ENCODE measurements at places on chromosomes 2 and 18.

DNA sequence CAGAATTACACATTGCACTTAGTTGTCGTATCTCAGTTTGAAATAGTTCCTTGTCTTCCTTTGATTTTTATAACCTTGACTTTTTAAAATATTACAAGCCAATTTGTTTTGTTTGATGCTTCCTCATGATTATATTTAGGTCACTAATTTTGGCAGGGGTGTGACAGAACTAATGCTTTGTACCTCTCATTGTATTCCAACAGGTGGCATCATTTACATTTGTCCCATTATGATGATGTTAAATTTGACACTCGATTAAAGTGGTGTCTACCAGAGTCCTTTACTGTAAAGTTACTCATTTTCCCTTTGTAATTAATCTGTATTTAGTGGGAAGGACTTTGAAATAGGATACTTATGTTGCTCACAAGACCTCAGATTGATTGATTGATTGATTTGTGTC is 21.5 kb upstream of the MFSD2B start:
- no peak for DNase-seq

DNA sequence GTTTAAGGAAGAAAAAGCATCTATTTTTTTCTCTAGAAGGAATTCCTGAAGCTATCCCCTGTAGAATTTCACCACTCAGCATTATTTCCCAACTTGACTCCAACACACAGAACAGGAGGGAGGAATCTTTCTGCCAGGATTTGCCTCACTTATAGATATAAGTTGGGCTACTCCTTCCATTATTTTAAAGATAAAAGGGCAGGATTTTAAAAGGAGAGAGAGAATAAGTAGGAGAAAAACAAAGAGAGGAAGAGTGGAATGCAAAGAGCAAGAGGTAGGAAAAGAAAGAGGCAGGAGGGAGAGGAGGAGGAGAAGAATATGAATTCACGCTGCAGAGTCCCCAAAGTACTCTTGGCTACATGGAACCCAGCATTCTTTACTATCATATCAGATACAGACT is 182.5 kb downstream of the TCF4 start:
- DNase-seq: no peak

DNA sequence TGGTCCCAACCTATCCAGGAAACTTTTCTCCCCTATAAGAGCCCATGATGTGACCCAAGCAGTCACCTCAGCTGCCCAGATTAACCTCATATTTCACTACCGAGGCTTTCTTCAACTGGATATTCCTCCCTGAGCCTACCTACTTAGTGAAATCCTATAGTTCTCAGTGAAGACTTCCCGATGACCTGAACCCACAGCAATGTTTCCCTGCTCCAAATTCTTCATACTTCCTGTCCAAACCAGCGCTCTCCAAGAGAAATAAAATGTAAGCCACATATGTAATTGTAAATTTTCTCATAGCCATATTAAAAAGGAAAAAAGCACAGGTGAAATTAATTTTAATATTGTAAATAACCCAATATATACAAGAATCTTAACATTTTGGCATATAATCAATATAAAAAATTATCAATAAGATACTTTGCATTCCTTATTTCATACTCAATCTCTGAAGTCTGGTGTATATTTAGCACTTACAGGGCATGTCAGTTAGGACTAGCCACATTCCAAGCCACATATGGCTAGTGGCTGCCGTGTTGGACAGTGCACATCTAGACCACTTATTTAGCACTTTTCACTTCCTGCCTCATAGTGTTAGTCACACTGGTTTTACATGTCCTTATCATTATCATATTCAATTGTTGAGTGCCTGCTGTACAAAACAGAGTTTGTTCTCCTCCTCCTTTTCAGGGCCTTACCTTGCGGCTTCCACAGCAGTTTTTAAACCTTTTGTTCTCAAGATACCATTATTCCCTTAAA is 1.9 kb upstream of the STAT4 start:
- no peak for DNase-seq

DNA sequence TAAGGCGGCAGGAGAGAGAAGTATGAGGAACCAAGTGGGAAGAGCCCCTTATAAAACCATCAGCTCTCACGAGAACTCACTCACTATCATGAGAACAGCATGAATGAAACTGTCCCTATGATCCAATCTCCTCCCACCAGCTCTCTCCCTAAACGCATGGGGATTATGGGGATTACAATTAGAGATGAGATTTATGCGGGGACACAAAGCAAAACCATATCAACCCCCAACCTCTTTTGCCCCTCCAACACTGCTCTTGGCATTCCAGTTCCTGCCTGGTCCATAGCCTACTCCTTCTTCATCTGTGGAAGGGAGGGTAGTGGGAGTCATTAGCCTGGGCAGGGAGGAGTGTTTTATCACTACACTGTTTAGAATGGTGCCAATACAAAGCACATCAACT is 1.4 kb upstream of the EHD3 start:
- DNase-seq: no peak

DNA sequence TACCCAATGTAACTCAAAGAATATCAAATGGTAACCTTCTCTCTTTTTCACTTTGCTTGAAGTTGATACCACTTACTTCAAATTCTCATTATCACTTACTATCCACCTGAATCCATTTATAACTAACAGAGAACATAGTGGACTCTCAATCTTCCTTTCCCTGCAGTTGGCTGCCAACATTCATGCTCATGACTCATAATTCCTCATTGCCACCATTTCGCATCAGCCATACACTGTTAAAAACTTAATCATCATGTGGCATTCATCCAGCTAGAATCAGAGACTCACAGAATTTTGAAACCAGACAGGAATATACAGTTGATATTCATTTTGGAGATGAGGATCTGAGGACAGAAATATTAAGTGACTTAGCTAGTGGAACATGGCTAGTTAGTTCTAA is 56.8 kb downstream of the SLC4A10 start:
- DNase-seq: no peak

- no peak for DNase-seq
Observed at GRCh38 chr2:9311488-9311887, 104.9 kb downstream of the ASAP2 start.

DNA sequence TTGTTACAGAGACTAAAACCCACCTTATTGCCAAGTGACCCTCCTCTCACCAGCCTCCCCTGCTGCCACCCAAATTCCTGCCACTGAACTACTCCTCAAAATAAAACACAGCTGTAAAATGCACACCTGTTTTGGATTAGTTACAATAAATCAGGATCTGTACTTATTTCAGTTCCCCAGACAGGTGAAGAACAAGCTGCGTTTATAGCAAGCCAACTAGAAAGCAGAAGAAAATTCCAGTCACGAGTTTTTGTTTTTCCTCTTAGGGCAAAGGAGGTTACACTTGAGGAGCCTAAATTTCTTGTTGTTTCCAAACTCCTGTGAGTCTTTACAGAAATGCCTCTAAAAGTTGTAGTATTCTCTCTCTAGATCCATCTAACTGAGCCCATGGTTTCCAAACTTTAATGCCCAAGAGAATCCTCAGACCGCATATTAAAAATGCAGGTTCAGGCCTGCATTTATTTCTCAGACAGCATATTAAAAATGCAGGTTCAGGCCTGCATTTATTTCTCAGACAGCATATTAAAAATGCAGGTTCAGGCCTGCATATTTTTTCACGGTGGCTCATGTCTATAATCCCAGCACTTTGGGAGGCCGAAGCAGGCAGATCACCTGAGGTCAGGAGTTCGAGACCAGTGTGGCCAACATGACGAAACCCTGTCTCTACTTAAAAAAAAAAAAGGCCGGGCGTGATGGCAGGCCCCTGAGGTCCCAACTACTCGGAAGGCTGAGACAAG is 62.2 kb downstream of the ALPK2 start:
- DNase-seq: no peak

- DNase-seq: no peak
Observed at GRCh38 chr2:241052677-241053360, 49.3 kb downstream of the MTERF4 start.

- DNase-seq: no peak
Observed at GRCh38 chr2:147600646-147601045, 244.2 kb upstream of the ACVR2A start.

DNA sequence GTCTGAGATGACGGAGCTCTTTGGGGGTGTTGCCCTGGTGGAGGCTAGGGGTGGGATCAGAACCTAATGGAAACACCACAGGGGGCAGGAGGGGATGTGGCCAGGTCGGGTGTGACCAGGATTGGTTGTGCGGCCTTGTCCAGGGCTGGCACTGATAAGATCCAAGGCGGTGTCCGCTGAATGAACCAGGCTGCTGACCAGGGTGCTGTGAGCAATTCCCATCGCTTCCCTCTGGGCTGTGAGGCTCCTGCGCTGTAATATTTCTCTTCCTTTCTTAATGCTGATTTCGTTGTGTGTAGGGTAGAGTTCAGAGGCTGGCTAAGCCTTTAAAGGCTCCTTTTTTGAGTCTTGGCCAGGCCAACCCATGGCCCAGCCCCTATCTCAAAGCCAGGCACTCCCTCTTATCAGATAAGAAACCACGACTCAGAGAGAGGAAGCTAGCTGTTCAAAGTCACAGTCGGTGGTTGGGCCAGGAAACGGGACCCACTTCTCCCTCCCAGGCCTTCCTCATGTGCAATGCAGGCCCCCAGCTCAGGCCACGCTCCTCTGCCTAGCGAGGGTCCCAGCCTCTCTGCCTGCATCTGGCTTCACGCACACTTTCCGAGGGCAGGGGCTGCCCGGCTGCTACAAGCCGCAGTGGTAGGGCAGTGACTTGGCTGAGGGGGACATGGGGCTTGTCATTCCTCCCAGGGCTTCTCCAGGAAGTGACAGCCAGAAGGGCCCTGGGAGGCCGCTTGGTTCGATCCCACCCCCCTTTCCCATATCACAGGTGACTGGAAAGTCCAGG is 26.0 kb upstream of the FOSL2 start:
- DNase-seq: no peak

GRCh38 chr2:215260097-215260677 is 51.7 kb upstream of the ATIC start:
- no peak for DNase-seq

DNA sequence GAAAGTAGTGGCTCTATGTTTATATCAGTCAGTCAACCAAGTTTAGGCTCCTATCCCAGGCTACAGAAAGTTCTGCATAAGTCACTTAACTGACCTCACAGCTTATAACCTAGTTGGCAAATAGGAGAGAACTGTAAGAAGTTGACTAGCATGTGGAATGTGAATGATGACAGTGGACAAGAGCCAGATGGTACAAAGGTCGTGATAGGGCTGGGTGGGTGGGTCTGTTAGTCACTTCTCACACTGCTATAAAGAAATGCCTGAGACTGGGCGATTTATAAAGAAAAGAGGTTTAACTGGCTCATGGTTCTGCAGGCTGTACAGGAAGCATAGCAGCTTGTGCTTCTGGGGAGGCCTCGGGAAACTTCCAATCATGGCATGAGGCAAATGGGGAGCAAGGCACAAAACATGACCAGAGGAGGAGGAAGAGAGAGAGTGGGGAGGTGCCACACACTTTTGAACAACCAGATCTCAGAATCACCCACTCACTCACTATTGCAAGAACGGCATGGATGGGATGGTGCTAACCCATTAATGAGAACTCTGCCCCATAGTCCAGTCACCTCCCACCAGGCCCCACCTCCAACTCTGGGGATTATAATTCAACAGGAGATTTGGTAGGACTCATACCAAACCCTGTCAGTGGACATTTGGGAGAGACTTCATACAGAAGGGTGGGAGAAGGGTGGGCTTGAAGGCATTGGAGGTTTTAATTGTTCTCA is 68.8 kb downstream of the LTBP1 start:
- DNase-seq: no peak
